ENCODE measurements at places on chromosomes 12 and 14.
A peak's percentile ranks its signal among the peaks of the same experiment; 100 is the strongest.

DNA sequence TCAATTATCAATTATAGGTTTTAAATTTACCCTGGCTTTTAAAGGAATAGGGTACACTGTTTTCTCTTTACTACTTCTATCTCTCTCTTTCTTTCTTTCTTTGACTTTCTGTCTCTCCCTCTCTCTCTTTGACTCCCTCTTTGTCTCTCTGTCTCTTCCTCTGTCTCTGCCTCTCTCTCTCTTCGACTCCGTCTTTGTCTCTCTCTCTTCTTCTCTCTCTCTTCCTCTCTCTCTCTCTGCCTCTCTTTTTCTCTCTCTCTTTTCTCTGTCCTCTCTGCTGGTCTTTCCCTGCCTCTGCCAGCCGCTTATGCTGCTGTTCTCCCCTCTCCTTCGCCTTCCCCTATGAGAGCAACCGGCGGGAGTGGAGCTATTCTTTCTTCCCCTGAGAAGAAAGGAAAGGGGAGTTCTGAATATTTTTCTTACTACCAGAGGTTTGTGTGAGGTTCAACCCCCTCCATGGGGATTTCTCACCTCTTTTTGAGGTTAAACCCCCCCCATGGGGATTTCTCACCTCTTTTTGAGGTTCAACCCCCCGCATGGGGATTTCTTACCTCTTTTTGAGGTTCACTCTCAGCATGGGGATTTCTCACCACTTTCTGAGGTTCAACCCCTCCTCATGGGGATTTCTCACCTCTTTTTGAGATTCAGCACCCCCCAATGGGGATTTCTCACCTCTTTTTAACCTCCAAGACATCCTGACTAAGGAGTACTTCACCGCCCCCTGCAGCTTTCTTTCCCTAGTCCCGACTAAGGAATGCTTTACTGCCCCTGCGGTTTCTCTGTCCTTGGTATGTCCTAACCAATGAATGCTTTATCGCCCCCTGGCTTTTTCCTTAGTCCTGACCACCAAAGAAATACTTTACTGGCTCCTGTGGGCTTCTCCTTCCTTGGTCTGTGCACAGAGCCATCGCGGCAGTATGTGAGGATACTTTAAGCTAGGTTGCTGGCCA is 27.4 kb upstream of the DDHD1 start:
- DNase-seq: no peak

- no peak for DNase-seq
Observed at GRCh38 chr12:52123487-52124186, 44.1 kb downstream of the SMIM41 start.

- no peak for DNase-seq
Observed at GRCh38 chr14:59354666-59355065, 110.5 kb downstream of the GPR135 start.

DNA sequence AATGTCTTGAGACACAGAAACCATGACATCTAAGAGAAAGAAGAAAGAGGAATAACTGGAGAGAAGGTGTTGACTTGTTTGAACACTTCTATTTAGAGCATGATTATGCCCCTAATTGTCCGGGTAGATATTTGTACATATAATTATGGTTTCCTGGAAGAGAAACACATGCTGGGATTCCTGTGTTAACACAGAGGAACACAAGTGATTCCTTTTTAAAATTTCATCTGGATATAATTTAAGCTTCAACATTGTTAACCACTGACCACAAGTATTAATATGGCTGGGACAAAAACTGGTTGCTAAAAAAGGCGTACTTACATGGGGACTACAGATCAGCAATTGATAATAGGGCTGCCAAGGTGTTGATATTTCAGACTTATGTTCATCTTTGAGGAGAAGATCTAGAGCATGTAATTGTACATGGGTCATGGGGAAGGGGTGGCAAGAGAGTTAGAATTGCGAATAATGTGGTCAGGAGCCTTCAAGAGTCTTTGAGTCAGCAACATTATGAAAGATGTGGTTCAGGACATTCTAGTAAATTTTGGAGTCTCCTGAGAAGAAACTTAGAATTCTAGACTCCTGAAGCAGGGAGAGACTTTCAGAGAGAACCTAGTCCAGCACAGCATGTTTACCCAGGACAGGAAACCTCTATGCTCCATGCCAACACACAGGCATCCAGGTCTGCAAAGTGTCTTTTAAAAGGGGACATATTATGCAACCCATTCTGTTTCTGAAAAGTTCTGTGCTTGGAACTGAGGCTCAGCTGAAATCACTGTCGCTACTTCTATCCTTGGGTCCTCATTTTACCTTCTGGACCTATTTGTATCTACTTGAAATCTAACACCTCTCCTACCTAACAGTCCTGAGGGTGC is 56.5 kb downstream of the SLC38A1 start:
- DNase-seq: no peak

- no peak for DNase-seq
Observed at GRCh38 chr12:26172539-26172938, 22.8 kb upstream of the SSPN start.

DNA sequence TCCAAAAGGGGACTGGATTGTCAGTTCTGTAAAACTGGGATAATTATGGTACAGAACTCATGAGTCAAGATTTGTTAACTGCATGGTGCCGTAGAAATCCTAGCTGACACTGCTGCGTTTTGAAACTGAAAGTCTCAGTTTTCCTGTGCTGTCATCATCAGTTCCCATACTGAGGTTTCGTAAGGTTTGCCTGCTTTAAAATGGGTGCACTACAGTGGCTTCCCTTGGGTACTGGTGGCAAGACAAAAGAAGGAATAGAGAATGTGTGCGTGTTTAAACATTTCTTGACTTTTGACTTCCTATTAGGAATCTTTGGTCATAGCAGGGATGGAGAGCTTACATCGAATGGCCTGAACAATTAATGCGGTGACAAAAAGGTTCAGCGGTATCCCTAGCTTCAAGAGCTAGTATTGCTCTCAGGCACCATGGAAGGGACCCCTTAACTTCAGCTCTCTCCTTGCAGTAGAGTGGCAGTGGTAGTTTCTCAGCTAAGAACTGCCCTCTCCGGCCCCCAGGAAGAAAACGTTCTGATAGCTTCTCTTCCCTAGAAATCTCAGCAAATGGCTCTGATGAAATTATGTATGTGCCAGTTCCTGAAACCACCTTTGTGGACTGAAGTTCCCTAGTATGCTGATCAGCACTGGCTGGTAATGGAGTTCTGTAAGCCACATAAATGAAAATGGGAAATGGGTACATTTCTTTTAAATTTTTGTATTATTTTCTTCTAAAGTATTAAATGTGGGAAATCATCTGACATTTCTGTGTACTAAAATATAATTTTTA is 28.9 kb downstream of the ANO6 start:
- no peak for DNase-seq

GRCh38 chr14:56294128-56294527 is 175.9 kb downstream of the PELI2 start:
- DNase-seq: no peak

DNA sequence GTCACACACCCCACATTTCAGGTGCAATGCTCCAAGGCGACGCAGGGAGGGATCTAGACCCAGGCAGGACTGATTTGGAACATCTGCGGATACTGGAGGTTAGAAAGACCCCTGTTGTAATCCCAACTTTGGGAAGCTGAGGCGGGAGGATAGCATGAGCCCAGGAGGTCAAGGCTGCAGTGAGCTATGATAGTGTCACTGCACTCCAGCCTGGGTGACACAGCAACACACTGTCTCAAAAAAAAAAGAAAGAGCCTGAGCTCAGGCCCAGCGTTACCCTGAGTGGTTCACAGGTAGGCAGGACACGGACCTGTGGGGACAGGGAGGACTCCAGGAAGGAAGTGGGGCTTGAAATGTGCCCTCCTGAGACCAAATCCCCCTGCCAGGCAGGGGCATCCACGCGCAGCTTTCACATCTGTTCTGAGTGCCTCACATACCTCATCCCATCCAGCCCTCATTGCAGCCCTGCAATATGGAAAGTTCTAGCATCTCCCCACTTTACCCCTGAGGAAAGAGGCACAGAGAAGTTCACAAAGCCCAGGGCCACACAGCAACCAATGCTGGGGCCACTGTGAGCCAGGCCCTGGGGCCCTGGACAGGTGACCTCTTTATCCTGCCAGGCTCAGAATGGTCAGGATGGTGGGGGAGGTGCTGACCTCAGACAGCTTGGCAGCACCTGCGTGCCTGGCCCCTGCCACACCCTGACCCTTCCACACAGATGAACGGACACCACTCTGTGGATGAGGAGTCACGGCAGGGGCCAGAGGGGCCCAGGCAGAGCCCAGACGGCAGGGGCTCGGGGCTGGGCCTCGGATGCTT is 34.1 kb downstream of the CCDC85C start:
- no peak for DNase-seq

GRCh38 chr12:120445911-120446843 is at the start of the genes GATC and TRIAP1:
Gene GATC (plus strand): TSS chr12:120446444. CDS start chr12:120446481, 37 bp downstream.
Gene TRIAP1 (minus strand): TSS chr12:120446384. CDS start chr12:120446372, 12 bp downstream.
- peak; percentile 49 for DNase-seq

- no peak for DNase-seq
Observed at GRCh38 chr12:88505696-88506095, 74.6 kb downstream of the KITLG start.

- DNase-seq: no peak
Observed at GRCh38 chr14:59377991-59378601, 87.1 kb downstream of the GPR135 start.

DNA sequence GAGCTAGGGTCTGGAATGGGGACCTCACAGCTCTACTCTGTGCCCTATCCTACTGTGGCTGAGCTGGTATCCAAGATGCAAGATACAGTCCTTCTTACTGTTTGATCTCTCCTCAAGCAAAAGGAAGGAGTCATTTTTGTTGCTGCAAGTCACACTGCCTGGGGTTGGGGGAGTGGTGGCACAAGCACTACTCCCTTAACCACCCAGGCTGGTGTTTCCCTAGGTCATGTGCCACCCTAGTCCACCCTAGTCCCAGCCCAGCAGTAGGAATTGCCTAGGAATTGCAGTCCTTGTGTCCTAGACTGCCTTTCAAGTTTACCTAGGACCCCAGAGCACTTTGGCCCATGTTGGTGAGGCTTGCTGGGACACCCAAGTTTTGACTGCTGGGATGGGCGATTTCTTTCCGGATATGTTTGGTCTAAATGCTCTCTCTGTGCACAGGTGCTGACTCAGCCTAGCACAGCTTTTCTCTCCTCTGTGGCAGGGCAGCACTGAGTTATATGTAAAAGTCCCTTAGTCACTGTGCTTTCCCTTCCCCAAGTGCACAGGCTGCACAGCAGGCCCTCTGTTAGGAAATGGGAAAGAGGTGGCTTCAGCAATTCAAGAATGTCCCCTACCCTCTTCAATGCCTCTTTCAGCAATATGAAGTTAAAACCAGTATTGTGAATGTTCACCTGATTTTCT is 54.9 kb downstream of the SLC6A15 start:
- DNase-seq: no peak

DNA sequence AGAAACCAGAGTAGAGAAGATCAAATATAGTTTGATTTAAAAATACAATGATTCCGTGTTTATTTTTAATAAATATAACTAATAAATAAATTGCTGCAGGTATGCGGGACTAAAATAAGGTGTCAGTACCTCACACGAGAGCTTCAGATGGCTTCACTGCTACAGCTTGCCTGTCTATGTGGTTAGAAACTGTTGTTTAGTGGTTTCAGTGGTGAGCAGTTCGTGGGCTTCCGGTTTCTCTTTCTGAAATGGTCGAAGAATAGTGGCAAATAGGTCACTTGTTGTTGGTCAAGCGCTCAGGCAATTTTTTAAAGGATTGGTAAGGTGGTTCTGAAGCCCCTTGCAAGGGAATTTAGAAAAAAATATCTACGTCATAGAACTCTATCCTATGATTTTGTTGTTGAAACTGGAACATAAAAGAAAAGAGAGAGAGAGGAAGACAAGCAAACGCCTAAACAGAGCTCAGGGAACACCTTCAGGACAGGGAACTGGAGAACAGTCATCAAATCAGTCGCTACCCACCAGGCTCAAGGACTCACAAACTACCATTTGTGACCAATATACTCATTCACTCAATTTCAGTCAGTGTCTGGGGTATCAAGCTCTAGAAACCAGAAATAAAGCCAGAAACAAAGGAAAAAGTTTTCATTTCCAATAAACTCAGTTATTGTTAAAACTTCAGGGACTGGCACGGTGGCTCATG is 31.3 kb downstream of the GABARAPL1 start:
- DNase-seq: no peak

GRCh38 chr12:60172266-60173211 is 576.7 kb downstream of the SLC16A7 start:
- DNase-seq: no peak

DNA sequence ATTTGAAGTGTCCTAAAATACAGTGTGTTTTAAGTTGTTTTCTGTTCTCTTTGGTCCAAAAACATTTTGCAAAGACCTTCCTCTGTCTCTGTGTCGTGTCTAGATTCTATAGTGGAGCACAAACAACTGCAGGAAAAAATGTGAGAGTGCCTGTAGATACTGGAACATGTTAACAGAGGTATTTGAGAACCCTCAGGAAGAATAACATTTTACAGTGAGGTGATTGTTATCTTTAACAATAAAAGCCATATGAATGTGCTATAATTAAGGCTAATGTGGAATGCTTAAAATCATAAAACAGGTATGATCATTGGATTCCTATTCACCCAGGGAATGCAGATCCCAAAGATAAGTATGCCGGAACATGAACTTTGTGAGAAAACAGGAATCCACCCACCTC is 98.0 kb downstream of the SAMD4A start:
- no peak for DNase-seq

DNA sequence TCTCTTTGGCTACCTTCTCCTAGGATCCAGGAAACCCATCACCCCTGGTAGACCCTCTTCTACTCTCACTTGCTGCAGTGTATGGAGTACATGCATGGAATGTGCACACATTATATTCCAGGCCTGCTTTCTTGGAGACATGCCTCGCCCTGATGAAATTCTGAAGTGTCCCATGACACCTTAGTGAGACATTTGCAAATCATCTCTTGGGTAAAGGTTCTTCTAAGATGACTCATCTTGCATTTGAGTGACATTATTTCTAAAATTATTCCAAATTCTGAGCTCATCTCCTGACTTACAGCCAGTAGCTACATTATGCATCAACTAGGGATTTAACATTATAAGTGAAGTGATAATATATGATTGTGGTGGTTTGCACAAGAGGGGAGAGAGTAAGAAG is 49.8 kb downstream of the SDR9C7 start:
- no peak for DNase-seq

DNA sequence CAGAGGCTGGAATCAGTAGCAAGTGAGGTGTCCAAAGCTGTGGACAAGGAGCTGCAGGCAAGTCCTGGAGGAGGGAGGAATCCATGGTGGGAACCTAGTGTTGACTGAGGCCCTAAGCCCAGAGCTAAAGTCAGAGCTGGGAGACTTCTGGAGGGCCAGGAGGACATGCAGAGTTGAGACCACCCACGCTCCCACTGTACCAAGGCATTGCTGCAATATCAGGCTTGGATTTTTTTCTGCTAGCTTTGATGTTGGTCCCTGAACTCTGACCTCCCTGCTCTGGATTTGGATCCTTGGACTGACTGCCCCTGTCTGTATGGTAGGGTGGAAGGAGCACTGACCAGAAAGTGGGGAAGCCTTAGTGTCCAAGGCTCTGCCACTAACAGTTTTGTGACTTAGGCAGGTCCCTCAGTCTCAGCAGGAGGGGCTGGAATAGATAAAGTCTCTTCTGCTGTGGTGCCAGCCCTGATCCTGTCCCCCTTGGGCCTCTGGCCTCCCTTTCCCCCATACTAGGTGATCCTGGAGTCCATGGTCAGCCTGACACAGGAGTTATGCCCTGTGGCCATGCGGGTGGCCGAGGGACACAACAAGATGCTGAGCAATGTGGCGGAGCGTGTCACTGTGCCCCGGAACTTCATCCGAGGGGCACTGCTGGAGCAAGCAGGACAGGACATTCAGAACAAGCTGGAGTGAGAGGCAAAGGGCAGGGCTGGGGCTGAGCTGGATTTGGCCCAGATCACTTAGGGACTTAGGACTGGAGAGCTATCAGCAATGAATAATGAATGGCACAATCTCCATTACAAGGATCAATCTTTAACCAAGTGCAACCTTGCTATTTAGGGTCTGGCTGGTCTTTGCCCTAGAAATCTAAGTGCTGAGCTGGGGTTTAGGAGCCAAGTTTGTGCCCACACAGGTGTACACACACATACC is 9.4 kb downstream of the CARMIL3 start:
- no peak for DNase-seq

Measured in H54 (cell line).